ENCODE measurements at places on chromosomes 7 and 10.

GRCh38 chr10:11713186-11713743, 28.9 kb upstream of the ECHDC3 start:
- no peak for DNase-seq

DNA sequence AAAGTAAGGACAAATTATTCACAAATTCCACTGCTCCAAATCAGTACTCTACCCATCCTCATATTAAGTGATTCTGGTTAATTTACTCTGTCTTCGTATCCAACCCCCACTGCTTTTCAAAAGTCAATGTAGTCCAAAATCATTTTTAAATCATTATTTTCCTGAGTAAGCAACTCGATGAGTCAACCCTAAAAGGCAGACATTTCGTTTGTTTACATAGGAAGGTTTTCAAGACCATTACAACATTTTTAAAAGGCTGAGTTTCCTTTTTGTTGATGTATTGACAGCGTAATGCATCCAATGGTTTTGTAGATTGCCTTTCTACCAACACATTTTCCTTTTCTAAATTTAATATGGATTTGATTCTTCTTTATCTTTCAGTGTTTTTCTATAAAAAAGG, 523.0 kb upstream of the ANKRD30A start:
- DNase-seq, result peak; percentile 25

- DNase-seq, result peak; percentile 86
Measured at GRCh38 chr10:97889461-97890265, 40.0 kb downstream of the GOLGA7B start.

GRCh38 chr7:75688200-75689136, 50.3 kb downstream of the HIP1 start:
- no peak for DNase-seq

DNA sequence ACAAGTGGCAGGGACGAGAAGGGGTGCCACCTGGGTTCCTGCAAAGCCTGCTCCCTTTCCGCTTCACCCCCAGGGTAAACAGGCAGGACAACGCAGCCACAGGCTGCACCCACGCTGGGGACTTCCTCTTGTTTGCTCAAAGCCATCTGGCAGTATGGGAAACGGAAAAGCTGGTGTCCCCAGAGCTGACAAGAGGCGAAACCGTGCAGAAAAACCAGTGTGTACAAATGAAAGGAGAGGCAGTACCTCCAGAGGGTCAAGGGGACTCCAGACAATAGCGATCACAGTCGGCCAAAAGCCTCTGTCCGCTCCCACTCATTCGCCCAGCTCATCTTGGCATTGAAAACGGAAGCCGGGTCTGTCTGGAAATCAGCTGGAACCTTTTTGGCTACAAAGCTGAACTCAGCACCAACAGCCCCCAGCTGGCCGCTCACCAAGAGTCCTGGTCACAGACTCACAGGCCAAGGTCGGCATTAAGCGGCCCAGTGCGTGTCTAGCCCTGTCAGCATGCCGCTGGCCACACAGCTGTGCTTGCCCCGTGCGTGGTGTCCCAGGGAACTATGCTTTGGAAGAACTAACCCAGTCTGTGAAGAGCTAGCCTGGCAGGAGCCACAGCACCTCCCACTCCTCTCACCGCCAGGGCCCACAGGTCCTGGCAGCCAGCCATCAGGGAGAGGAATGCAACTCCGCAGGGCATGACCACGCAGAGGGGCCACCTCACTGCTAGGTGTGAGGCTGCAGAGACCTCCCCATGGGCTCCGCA, 10.4 kb downstream of the TNS3 start:
- peak; percentile 93 for DNase-seq

DNA sequence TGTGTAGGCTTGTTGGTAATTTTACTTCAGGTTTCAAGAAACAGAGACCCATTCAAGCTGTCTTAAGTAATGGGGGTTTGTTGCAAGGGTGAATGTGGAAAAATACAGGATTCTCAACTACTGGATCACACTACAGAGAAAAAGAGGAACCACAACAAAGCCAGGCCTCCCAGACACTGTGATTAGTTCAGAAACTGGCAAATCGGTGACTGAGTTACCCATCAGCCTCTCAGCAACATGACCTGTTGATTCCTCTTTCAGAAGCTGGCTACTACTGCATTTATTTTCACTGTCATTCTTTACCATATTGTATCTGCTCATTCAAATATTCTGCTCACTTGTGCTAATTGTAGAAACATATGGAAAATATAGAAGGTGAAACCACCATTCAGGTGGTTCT, 16.0 kb downstream of the CCDC71L start:
- DNase-seq, result no peak

DNA sequence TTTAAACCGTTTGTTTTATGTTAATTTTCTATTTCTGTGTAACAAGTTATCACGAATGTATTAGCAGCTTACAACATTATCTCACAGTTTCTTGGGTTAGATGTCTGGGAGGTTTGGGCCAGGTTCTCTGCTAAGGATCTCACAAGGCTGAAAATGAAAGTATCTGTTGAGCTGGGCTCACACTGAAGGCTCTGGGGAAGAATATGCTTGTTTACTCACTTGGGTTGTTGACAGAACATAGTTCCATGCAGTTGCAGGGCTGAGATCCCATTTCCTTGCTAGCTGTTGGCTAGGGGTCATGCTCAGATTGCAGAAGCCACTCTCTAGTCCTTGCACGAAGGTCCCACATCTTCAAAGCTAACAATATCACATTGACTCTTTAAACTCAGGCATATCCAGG, 266.6 kb upstream of the GNAI1 start:
- DNase-seq, result peak; percentile 9

GRCh38 chr10:43963793-43964425, 315.2 kb upstream of the ZNF32 start:
- DNase-seq, result no peak

- no peak for DNase-seq
Measured at GRCh38 chr10:37760817-37761216, 96.6 kb downstream of the ZNF248 start.

- DNase-seq, result no peak
Measured at GRCh38 chr7:24652251-24652939, 79.1 kb downstream of the PALS2 start.

DNA sequence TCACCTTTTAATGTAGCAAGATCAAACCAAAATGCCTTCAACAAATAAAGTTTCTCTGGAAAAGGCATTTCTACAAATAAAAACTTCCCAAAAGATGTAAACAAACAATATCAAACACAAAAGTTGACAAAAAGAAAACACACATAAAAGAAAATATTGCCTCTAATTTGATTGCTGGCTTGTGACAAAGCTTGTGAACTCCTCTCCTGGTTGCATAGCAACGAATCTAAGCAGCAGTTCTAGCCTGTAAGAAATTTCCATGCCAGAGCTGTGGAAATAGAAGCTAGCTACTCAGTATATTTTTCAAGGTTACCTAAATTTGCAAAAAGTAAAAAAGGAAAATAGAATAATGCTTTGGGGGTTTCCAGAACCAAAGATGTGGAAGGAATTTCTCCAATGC, 173.9 kb upstream of the CDK1 start:
- no peak for DNase-seq

- DNase-seq, result peak; percentile 57
Measured at GRCh38 chr10:98357194-98357822, 57.7 kb downstream of the PYROXD2 start.

DNA sequence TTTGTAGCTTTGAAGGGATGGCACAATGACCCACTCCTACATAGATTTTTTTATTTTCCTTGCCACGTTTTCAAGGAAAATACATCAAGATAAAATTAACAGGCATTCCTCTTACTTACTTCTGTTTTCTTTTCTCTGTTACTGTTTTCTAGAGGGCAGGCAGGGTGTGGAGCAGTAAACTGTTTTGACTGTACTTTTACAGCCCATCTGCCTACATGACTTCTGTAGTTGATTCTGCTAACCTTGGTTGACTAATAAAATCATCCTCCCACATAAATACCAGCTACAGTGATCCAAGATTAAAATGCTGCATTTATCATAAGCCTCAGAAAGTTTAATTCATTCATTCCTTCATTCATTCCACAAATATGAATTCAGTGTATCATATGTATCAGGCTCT, 158.5 kb downstream of the TRIL start:
- no peak for DNase-seq

GRCh38 chr10:76667408-76668370, 969.9 kb downstream of the KCNMA1 start:
- DNase-seq, result no peak

DNA sequence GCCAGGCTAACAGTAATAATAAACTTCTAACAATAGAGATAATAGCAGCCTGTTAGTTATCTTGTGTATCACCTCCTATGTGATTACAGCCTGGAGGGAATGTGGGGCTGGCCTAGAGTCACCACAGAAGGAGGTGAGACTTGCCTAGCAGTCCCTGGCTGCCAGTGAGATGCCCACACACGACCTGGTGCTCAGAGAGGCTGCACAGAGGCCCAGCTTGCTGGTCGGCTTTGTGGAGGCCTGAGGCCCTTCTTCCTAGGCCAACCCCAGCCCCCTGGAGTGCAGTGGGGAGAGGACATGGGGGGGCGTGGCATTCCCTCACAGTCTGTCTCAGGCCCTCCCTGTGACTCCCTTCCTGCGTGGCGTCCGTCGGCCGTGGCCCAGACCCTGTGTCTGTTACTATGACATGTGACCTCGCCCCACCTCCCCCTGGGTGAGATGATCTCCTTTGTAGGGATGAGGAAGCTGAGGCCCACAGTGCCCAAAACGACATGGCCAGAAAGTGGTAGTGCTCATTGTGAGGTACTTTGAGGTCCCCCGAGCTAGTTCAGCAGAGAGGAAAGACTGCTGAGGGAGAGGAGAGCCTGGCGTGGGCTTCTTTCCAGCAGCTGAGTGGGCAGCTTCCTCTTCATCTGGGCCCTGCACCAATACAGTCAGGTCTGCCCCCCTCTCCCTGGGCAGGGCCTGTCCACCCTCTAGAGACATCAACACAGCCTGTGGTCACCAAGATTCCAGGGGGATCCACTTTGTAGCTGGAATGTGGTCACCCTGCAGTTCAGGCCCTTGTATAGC, 29.7 kb downstream of the UNC5B start:
- no peak for DNase-seq

DNA sequence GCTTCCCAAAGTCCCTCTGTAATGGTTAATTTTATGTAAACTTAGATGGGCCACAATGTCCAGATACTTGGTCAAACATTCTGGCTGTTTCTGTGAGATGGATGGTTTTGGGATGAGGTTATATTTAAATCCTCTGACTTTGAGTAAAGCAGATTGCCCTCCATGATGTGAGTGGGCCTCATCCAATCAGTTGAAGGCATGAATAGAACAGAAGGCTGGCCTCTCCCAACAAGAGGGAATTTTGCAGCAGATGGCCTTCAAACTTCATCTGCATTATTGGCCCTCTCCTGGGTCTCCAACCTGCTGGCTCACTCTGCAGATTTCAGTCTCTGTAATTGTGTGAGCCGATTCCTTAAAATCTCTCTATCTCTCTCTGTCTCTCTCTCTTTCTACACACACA, 362.3 kb downstream of the GRID1 start:
- DNase-seq, result no peak

GRCh38 chr7:83821866-83822265, 172.9 kb upstream of the SEMA3E start:
- DNase-seq, result no peak

DNA sequence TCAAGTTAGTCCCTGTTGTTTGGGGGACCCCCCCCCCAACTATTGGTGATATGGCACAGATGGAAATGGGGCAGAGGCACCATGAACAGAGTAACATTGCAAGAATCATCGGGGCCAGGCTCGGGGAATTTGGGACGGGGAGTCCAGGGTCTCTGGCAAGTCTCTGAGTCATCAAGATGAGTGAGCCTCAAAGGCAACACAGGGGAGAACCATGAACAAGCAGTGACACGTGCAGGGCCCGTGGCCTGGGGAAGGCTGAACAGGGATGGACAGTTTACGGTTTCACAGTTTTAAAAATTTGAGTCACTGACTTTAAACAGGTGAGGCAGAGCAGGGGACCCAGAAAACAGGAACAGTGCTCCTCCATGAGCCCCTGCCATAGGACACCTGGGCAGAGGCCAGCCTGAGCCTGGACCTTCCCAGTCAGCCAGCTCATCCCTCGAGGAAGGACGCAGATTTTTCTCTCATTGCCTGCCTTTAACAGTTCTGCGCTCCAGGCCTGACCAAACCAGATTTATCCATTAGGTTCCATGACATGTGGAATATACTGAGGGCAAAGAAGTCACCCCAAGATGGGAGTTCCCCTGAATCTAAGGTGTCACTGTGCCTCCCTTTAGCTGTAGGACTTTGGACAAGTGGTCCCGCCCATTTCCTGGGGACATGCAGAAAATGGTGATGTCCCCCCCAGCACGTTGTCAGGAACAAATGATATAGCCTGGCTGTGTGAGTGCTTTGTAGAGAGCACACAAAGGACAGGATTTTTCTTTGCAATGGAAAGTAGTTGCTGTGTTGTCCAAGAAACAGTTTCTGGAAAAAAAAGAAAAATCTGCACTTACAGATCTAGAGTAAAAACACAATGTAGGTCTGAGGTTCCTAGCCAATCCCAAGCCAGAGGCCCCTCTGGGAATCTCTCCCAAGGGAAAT, 23.8 kb downstream of the CHST15 start:
- no peak for DNase-seq

DNA sequence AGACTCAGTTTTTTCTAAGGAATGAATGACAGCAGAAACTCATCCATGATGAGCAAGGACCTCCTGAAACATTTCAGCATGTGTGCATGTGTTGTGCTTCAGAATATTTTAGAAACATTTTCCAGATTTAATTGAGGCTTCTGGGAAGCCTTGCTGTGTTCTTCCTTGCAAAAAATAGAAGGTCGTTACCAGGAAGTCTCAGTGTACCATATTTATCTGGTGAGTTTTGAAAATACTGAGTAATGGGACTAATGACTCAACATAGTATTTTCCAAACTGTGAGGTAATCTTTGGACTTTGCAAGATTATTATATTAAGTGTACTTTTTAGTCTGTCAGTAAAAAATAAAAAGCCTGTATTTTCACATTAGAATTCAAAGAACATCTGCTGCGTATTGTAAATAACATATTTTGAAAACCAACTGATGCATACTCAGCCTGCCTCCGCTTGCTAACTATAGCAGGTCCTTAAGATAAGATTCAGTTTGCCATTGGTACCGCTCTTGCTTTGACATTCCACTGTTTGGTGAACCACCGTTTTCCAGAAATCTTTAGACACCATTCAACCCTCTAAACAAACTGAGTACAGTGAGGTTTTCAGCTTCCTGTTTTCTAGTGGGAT, 739.6 kb upstream of the GALNT17 start:
- DNase-seq, result no peak

DNA sequence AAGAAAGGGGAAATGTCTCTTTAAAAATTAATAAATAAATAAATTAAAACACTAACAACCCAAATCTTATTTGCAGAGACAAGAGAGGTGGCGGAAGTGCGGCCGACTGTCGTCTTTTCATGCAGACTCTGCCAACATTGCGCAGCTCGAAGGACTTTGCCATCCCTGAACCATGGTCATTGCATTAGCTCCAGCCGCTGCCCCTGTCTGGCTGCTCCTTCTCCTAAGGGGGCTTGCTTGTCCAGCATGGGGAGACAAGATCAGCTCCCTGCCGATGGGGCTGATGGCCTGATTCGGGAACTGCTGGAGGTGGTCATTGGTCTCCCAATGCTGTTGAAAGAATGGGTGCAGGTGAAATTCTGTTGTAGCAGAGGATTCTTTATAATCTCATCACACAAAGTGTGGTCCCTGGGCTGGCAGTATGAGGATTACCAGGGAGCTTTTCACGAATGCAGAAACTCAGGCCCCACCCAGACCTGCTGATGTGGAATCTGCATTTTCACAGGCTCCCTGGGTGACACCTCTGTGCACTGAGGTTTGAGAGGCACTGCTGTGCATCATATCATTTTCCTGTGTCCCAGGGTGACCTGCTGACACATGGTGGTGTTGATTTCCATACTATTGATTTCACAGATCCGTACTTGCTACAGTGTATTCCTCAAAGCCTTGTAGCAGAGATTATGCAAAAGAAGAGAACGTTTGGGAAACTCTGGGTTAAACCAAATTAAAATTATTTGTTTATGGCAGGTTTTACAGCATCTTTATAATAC, 172.4 kb upstream of the ZMIZ1 start:
- DNase-seq, result no peak
